Activated naive CD8-positive, alpha-beta T cell treated with anti-CD3 and anti-CD28 coated beads, Interleukin-2, amount 50 U/mL, for 16 hours (primary cell): ENCODE measurements at places on chromosomes 2 and 18.

GRCh38 chr18:56844556-56844955, 193.4 kb downstream of the WDR7 start:
- no peak for DNase-seq

DNA sequence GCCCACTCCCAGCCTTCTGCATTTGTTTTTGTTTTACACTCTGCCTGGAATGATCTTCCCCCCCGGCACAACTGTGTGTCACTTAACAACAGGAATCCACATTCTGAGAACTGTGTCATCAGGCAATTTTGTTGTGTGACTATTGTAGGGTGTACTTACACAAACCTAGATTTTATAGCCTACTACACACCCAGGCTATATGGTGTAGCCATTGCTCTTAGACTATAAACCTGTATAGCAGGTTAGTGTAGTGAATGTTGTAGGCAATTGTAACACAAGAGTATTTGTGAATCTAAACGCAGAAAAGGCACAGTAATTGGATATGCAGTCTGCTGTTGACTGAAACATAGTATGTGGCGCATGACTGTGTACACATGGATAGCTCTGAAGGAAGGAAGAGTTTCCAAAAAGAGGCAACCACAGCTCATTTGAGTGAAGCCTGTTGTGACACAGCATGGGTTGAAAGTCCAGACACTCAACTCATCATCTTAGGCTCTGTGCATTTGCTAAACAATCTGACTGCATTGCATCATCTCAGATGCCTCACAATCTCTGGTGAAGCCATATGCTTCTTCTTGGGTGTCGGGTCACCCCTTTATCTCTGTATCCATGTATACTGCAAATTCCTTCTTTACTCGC, 506.6 kb upstream of the SPHKAP start:
- no peak for DNase-seq

DNA sequence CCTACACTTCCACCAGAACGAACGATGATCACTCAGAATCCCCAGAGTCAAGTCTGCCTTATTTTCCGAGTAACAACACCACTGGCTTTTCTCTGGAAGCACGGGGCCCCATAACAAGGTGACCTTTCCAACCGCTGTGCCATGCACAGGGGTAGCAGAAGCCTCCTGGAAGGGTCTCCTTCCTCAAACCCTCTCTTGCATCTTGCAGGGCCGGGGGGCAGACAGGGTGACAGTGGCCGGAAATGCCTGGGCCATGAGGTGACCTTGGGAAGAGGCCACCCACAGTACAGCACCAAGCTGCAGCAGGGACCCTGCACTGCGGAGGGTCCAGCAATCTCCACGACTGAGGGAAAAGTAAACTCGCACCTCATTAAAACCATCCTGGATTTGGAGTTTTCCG, 108.5 kb downstream of the PXDN start:
- DNase-seq = no peak

DNA sequence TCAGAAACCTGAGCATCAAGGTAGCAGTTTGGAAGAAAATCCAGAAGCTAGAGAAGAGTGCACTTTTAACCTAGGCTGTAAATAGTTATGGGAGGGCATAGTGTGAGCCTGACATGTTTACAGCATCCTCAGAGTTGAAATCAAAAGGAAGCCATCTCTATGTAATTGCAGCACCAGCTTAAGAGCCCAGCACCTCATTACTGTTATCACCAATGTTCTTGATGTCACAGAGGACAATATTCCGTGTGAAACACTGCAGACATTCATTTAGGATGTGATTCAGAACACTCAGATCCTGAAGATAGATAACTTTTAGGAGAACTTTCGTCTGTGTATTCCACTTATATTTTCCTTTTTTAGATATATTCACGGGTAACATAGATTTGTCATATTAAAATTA, 48.1 kb downstream of the FBXO36 start:
- DNase-seq = no peak

GRCh38 chr2:231186325-231186724, 12.1 kb upstream of the ARMC9 start:
- no peak for DNase-seq

GRCh38 chr2:146131785-146132184, 1611.9 kb upstream of the ZEB2 start:
- DNase-seq = no peak

DNA sequence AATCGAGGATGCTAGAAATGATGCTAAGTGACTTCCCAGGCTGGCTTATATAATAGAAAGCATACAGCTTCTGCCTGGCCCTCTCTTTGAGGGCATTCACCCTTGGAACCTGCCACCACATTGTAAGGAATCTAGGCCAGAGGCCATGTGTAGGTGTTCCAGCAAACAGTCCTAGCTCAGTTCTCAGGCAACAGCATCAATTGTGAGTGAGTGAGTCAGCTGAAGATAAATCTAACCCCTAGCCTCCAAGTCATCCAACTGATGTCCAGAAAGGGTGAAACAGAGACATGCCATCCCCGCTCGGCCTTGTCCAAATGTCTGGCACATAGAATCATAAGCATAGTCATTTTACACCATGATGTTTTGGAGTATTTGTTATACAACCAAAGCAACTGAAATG, 324.3 kb upstream of the KLHL14 start:
- DNase-seq = no peak

GRCh38 chr2:207938886-207939285, 86.4 kb downstream of the PLEKHM3 start:
- DNase-seq = no peak

DNA sequence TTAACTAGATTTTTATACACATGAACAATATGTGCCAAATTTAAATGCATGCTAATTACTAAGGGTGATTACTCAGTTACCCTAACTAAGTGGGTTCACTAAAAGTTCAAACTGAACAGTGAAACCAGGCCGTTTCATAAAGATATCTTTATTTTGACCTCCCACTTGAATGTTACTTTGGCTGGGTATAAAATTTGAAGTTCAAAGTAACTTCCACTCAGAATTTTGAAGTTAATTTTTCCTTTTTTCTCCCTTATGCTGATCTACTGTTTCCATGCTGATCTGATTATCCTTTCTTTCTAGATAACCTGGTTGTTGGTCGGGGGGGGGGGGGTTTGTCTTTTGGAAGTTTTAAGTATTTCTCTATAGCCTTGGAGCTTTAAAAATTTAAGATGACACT, 25.5 kb upstream of the MAP4K4 start:
- no peak for DNase-seq

- DNase-seq = no peak
These were observed 285.0 kb downstream of the GULP1 start for GRCh38 chr2:188576651-188577050.

DNA sequence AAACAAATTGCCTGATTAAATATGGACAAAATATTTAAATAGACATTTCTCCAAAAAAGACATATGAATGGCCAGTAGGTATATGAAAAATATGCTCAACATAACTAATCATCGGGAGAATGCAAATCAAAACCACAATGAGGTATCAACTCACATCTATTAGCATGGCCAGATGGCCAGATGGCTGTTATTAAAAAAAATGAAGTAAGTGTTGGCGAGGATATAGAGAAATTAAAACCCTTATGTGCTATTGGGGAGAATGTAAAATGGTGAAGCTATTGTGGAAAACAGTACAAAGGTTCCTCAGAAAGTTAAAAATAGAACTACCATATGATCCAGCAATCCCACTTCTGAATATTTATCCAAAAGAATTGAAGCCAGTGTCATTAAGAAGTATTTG, 272.3 kb upstream of the ZNF804A start:
- DNase-seq = no peak

DNA sequence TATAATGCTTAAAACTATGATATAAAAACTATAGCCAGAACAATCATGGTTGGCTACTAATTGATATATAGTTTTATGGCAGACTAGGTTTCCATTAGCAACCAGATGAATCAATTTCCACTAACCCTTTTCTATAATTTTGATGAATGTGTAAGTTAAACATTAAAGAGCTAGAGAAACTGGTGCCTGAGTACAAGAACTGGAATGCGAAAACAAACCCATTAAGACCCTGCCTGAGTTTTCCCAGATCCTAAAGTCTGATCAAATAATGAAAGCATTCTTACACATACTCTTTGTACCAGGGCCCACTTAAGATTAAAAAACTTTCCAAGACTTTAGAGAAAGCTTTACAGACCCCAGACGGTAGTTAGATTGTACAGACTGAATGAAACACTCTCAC, 21.3 kb downstream of the MRPL19 start:
- no peak for DNase-seq

DNA sequence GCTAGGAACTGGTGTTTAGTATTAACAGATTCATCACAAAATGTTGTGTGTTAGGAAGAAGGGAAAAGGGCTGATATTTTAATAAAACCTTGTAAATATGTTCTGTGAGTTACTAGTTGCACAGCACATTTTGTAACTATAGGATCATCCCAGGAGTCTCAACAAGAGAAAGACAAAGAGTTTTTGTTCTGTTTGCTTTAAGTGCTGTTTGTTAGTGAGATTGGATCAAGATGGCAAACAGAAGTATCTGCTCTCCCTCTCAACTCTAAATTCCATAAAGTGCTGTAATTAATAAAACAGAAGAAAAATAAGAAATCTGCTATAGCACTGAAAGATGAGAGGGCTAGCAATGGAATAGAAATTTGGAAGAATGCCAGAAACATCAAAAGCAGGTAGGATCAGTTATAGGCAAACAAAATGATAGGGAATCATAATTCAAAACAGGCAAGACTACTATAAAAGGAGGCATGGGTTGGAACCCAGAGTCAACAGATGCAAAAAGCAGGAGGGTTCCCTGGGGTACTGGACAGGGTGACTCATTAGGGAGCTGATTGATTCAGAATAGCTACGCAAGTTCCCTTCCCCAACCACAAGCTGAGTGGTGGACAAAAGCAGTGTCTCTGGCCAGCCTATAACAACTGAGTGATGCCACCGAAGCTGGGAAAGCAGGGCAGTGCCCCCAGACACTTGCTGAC, 75.8 kb downstream of the DYNC1I2 start:
- DNase-seq = no peak

- no peak for DNase-seq
These were observed 344.2 kb downstream of the MTX2 start for GRCh38 chr2:176613323-176613987.

GRCh38 chr2:162092658-162093556, 18.9 kb upstream of the DPP4 start:
- DNase-seq = no peak

GRCh38 chr2:172834881-172835280, 99.2 kb downstream of the RAPGEF4 start:
- no peak for DNase-seq

DNA sequence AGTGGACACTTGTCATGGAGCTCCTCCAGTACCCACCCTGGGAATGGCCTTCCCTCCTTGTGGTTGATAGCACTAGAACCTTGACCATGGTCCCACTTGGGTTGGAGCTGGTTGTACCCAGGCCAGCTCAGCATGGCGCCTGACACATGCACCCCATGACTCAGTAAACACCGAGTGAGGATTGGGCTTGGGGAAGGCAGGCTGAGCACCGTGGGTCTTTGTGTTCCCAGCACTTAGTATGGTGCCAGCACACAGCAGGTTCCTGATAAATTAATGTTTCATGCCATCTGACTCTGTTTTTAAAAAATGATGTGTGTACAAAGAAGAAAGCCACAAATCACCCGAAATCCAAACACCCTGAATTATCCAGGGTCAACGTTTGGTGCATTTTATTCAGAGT, 69.8 kb downstream of the CIB4 start:
- no peak for DNase-seq

GRCh38 chr2:167637741-167638140, 609.7 kb downstream of the STK39 start:
- no peak for DNase-seq

- DNase-seq = no peak
These were observed 35.1 kb upstream of the MAPRE2 start for GRCh38 chr18:35005963-35006577.

GRCh38 chr2:169260246-169260645, 102.1 kb downstream of the LRP2 start:
- DNase-seq = no peak

DNA sequence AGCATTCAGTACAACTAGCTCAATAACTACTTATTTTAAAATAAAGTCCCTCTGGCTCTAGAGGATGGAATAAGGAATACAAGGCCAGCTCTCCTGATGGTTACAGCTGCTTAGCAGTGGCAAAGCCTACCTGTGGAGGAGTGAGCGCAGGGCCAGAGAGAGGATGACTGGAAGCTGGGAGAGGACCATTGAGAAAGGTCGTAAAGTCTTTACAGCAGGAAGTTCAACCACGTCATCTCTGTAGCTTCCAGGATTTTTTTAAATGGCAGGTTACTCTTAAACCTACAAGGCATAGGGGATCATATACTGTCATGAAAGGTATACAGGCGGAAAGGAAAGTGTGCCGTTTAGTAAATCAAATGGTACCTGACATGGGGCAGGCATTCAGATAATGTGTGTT, 26.3 kb downstream of the ANXA4 start:
- no peak for DNase-seq

DNA sequence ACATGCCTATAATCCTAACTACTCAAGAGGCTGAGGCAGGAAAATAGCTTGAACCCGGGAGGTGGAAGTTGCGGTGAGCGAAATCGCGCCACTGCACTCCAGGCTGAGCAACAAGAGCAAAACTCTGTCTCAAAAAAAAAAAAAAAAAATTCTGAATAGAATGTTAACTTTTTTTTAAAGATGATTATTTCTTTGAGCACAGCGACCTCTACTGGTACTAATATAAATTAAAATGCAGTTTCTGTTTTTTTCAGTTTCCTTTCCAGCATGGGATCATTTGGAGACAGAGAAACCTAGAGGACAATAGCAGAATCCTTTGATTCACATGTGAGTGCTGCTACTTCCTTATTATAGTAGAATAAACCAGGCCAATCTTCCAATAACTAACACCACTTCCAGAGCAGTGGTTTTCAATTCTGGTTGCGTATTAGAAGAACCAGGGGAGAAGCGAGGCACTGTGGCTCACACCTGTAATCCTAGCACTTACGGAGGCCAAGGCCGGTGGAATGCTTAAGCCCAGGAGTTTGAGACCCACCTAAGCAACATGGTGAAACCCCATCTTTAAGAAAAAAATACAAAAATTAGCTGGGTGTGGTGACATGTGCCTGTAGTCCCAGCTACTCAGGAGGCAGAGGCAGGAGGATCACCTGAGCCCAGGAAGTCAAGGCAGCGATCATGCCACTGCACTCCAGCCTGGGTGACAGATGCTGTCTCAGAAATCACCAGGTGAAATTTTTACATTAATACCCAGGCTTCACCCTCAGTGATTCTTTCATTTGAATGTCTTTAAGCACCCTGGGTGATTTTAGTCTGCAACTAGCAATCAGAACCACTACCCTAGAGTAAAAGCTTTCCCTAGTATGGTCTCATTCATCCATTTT, 10.1 kb downstream of the SRSF7 start:
- DNase-seq = no peak

GRCh38 chr2:40147360-40147759, 304.5 kb downstream of the SLC8A1 start:
- DNase-seq = no peak

- no peak for DNase-seq
These were observed 1.4 kb downstream of the TRIB2 start for GRCh38 chr2:12718015-12718671.
